Progenitor cell of endocrine pancreas (in vitro differentiated cells): ENCODE measurements at places on chromosomes 4 and X. TPM values are rescaled to one million over a fixed set of nuclear protein-coding genes. Genes with fewer than 3 reads are reported as not detected.

FAM199X gene
- total RNA-seq: 23.2 TPM in 2 replicates

- DNase-seq: no peak
- peaks cover 13% of the 10 kb centered on the region for H3K4me1 ChIP-seq
- no peaks in the 10 kb centered on the region for H3K27me3 ChIP-seq
- no peak overlapping the region for H3K4me3 ChIP-seq
Observed at GRCh38 chr4:113114884-113115283, 65.4 kb downstream of the ANK2 start.

SPP1 gene
- 3.7 and 11.1 TPM in 2 replicates for total RNA-seq

DNA sequence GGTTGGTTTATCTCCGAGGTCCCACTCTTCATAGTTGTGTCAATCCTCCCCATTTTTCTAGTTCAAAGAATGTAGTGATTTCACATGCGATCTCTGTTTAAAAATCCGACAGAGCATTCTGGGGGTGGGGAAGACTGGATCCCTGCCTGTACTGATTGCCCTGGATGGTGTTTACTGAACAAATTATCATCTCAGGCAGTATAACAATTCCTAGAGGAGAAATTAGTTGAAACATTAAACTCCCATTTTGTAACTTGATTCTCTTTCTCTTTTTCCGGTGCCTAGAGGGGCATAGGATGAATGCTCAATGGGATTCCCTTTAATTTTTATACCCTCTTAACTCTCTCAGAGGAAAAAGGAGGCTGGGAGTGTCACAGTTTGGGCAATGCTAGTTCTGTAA is 10.0 kb upstream of the CWH43 start:
- DNase-seq: no peak
- H3K27me3 ChIP-seq: peaks cover 28% of the 10 kb centered on the region
- no peaks in the 10 kb centered on the region for H3K36me3 ChIP-seq
- no peak overlapping the region for H3K4me3 ChIP-seq
- no peaks in the 10 kb centered on the region for H3K4me1 ChIP-seq

GRCh38 chr4:147865926-147866325 is 134.0 kb downstream of the ARHGAP10 start:
- no peak overlapping the region for H3K4me3 ChIP-seq
- H3K4me1 ChIP-seq: peaks cover 6% of the 10 kb centered on the region
- peak overlapping the region; percentile 46 for H3K27ac ChIP-seq
- no peaks in the 10 kb centered on the region for H3K27me3 ChIP-seq
- peaks cover 4% of the 10 kb centered on the region for H3K36me3 ChIP-seq

DNA sequence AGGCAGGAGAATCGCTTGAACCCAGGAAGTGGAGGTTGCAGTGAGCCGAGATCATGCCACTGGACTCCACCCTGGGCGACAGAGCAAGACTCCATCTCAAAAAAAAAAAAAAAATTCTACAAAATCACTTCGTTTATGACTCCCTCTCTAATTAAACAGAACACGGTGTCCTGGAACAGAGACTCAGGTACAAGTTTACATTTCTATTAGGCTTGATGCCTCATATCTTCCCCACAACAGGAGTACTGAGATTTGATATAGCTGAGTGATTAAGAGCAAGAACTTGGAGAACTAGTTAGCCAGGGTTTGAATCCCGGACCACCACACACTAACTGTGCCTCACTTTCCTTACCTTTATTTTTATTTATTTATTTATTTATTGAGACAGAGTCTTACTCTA is 42.2 kb upstream of the KLF3 start:
- H3K27me3 ChIP-seq: no peaks in the 10 kb centered on the region
- H3K4me3 ChIP-seq: no peak overlapping the region
- H3K36me3 ChIP-seq: peaks cover 7% of the 10 kb centered on the region
- no peak for DNase-seq
- H3K4me1 ChIP-seq: peaks cover 22% of the 10 kb centered on the region
- peak overlapping the region; percentile 59 for H3K27ac ChIP-seq

GRCh38 chr4:113998531-113998930 is 19.1 kb upstream of the ARSJ start:
- H3K4me1 ChIP-seq: no peaks in the 10 kb centered on the region
- no peak overlapping the region for H3K4me3 ChIP-seq
- DNase-seq: no peak
- no peak overlapping the region for H3K27ac ChIP-seq
- H3K27me3 ChIP-seq: peaks cover 3% of the 10 kb centered on the region

PLAC8 gene
- total RNA-seq: 4.7 and 5.9 TPM in 2 replicates

DNA sequence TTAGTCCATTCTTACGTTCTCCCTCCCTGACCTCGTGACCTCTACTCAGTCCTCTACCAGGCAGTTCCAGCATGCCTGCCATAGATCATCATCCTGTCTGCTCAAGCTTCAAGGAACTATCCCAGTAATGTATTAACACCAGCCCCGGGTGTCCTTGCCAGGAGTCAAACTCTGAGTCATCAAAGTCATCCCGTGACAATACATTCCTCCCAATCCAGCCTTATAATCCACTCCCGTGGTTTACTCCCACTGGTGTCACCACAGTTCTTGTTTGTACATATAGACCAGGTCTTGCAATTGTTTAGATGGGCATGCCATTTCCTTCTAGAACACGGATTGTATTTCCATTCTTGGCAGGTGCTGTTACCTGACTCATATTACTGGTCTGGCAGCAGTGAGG is 68.7 kb upstream of the TAB3 start:
- no peaks in the 10 kb centered on the region for H3K27me3 ChIP-seq
- H3K4me3 ChIP-seq: no peak overlapping the region
- no peak for DNase-seq
- no peaks in the 10 kb centered on the region for H3K4me1 ChIP-seq
- H3K27ac ChIP-seq: no peak overlapping the region

GRCh38 chr4:141922236-141922635 is 285.9 kb downstream of the IL15 start:
- H3K27ac ChIP-seq: no peak overlapping the region
- no peaks in the 10 kb centered on the region for H3K4me1 ChIP-seq
- H3K27me3 ChIP-seq: no peaks in the 10 kb centered on the region
- no peak for DNase-seq

GRCh38 chr4:186366326-186366725 is 100.3 kb downstream of the F11 start:
- no peak overlapping the region for H3K27ac ChIP-seq
- peaks cover 10% of the 10 kb centered on the region for H3K36me3 ChIP-seq
- H3K4me1 ChIP-seq: no peaks in the 10 kb centered on the region
- H3K27me3 ChIP-seq: no peaks in the 10 kb centered on the region

DNA sequence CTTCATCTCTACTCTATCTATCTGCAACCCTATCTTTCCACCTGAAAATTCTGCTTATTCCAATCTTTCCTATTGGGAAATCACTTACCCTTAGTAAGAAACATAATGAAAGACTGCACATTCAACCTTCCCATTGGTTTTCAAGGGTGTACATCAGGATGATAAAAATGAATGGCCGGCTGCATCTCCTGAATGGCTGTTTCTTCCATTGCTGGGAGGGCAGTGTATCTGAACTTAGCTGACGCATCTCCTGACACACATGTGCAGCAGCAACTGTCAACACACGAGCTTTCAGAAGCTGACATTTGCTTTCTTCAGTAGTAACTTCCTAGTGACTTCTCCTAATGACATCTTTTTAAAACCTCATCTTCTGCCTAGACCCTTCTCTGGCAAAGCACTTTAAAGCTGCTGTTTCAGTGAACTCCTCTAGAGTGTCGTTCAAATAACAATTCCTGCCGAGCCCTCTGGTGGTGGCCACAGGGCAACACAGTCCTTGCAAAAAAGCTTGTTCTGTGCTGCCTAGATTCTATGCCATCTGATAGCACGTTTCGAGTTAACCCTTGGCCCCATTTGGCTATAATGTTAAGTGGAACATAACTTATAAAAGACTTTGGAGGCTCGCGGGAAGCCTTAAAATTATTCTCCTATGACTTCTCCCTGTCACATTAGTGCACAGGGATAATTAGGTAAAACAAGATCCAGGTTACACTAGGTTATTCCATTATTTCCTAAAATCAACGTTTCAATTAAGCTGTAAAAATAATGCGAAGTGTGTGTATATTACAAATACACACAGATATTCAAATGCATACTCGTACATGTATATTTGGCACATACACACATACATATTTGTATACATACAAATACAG is 2340.7 kb downstream of the PCDH7 start:
- peaks cover 2% of the 10 kb centered on the region for H3K4me1 ChIP-seq
- peaks cover 3% of the 10 kb centered on the region for H3K27me3 ChIP-seq
- H3K27ac ChIP-seq: no peak overlapping the region
- no peaks in the 10 kb centered on the region for H3K36me3 ChIP-seq
- H3K4me3 ChIP-seq: no peak overlapping the region

DNA sequence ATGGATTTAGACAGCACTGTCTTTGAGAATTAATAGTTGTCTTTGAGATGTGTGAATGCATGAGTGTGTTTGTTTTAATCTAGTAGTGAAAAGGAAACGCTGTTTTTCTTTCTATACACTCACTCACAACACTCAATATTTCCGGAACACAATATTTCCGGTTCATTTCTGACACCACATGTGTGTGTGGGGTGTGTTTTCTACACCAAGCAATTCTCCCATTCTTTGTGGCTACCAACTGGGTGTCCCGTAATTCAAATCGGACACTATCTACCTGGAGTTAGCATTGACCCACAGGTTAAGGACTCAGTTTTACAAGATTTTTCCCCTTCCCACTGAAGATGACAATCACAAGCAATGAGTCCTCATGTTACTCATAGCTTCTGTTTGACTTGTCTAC is 113.9 kb downstream of the SNCA start:
- no peak overlapping the region for H3K27ac ChIP-seq
- H3K4me3 ChIP-seq: no peak overlapping the region
- H3K27me3 ChIP-seq: no peaks in the 10 kb centered on the region
- peaks cover 3% of the 10 kb centered on the region for H3K36me3 ChIP-seq
- no peaks in the 10 kb centered on the region for H3K4me1 ChIP-seq
